ENCODE measurements at places on chromosomes 2 and 18.

DNA sequence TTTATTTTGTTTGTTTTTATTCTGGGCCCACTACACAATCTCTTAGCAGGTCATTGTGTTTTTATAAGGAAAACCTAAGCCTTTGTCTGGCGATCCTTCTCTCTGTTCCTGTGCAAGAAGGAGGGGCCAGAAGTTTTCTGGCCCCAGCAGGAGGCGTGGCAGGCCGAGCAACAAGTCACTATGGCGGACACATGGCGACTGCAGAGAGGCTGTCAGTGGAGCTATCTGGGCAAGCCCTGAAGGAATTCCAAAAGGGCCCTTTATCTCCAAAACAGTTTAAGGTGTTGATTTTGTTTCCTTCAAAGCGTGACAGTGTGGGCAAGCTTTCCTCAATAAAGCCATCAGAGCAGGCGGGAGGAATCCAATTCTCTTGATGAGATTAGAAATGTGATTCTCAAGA is 118.8 kb upstream of the CTAGE1 start:
- DNase-seq = no peak

DNA sequence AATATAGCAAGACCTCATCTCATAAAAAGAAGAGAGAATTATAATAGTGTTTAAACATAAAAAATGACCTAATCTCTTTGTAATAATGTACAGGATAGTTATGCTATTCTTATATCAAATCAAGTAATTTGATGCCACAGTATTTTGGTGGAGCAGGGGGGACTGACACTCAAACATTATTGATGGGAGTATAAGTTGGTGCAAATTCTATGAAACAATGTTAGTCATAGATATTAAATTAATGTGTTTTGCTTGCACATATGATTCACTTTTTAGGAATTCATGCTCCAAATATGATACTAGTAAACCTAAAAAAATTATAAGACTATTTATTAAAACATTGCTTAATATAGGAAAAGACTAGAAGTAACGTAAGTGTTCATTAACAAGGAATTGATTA is 256.1 kb upstream of the SYT4 start:
- no peak for DNase-seq

DNA sequence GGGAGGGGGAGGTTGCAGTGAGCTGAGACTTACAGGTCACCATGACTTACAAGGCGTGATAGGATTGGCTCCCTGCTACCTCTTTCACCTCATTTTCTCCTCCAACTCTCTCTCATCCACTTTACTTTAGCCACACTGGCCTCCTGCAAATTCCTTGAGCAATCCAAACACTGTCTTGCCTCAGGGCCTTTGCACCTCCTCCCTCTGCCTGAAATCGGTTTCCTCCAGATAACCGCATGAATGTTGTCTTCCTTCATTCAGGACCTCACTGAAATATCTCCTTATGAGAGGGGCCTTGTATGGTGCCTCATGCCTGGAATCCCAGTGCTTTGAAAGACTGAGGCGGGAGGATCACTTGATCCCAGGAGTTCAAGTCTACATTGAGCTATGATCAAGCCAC is 21.8 kb downstream of the WNT10A start:
- no peak for DNase-seq

DNA sequence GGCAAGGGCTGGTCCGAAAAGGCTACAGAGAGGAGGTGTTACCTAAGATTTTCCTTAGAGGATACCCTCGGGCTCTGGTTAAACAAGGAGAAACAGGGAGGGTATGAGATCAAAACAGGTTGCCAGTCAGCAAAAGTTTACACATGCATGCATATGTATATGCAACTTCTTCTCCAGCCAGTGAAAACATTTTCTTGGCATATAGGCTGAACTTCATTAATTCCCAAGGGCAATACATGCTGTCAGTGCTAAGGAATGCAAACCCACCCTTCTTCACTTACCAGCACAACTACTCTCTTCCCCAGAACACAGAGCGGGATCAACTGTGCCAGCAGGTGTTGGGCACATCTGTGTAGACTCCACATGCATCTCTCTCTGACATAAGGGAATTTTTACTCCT is 176.0 kb downstream of the GFPT1 start:
- no peak for DNase-seq

- no peak for DNase-seq
Measured at GRCh38 chr2:101829429-101829828, 131.9 kb downstream of the MAP4K4 start.

- no peak for DNase-seq
Measured at GRCh38 chr2:39922679-39923405, 143.8 kb upstream of the THUMPD2 start.

DNA sequence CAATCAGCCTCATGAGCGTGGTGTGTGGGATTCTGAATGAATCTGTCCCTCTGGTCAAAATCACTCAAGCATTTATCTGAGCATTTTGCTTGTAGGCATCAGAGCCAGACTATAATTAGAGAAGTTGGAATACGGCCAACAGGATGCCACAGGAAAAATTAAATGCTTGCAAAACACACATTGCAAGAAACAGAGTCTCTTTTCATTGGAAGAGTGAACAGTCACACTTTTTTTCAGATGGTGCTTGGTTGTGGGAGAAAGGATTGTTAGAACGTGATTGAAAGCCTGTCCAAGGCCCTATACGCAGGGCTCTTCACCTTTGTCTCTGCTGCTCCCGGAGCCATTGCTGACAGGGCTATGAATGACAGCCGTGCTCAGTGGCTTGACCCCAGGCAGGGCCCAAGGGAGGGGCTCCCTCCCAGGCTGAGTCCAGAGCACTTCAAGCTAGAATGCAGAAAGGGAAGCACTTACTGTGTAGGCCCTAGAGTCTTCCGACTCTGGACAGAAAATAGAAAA is 59.8 kb downstream of the SNTG2 start:
- DNase-seq = peak; percentile 7

- DNase-seq = no peak
Measured at GRCh38 chr2:222754324-222754930, 83.0 kb downstream of the MOGAT1 start.

DNA sequence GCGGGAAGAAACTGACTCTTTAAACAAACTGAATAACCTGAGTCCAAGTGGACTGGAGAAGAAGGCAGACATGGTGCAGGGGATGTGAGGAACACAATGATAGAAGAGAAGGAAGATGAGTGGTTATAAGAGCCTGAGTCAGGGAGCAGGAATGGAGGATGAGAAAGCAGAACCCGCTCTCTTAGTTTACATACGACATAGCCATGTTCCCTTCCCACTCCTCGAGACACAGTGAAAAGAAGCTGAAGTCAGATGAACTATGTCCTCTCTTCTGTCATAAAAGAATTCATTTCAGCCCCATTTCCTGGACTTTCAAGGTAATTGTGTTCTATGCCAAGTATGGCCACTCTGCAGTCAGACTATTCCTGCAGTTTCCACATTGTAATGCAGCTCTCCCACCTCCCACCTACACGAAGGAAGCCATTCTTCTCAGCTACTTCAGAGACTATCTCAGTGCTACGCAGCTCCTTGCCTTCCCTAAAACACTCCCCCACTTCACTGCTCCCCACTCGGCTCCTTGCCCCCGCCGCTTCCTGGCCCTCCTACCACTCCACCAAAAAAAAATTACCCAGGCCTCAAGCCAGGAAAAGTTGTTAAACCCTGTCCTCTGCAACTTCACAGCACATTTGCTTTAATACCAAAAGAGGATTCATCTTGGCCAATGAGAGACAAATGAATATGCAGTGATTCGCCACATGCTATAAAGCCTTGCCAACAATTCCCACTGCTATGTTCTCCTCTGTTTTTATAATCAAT is 323.4 kb upstream of the EPHA4 start:
- DNase-seq = no peak

DNA sequence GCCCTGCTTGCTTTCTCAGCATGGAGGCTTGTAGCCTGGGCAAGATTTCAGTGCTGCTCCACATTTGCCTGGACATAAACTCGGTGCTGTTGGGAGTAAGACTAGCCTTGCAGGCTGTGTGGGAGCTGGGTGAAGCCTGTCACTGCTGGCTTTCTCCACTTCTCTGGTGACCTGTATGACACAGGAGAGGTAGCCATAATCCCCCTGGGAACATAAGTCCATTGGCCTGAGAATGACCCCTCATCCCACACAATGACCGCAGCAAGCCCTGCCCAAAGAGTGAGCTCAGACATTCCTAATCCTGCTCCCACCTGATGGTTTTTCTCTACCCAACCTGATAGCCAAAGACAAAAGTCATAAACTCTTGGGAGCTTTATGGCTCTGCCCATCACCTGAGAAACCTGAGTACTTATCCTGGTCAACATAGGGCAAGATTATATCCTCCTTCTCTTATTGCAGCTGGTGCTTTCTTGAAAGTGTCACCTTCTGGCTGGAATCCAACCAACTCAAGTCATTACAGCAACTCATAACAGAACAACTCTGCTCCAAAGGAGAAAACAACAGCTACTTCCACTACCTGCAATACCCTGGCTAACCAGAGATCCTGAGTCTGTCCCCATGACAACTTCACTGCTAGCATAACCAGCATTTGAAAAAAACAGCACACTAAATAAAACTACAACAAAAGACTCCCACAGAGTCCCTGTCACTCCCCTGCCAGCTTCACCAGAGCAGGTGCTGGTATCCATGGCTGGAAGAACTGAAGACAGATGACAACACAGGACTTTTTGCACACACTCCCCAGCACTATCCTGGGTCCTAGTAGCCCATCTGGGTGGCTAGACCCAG is 834.4 kb upstream of the DDX18 start:
- DNase-seq = no peak

- DNase-seq = peak; percentile 96
Measured at GRCh38 chr2:17620280-17620679, 79.8 kb downstream of the VSNL1 start.

- DNase-seq = peak; percentile 86
Measured at GRCh38 chr18:57890266-57890665, 87.2 kb upstream of the ATP8B1 start.

DNA sequence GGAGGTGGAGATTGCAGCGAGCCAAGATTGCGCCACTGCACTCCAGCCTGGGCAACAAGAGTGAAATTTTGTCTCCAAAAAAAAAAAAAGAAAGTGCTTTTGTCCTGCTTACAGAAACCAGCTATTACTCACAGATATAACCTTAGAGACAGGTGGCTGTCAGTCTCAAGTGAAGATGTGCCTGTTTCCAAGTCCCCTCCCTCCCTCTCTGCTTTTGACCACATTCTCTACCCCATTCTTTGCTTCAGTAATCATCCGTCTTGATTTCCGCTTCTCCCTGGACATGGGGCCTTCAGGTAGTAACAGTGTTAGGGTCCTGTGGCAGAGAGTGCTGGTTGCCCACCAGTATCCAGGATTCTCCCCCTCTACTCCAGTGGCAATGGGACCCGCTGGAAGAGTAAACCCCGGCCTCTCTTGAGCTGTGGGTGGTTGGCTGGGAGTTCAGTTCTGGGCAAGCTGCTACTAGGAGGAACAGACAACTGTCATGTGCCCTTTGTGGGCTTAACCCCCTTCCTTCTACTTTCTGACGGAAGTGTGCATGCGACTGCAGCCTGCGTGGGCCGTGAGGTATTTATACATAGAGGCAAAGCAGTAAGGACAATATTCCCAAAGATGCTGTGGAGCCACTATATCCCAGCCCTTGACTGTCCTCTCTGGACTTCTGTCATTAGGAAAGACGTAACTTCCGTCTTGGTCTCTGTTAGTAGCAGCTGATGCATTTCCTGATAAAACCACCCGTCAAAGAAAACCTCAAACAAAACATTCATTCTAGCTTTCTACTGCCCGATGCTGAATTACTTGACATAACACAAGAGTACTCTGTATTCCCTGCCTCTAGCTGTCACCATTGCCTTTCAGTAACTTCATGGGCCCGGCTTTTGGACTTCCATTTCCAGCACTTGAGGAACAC is 17.8 kb downstream of the PDCL3 start:
- DNase-seq = no peak

DNA sequence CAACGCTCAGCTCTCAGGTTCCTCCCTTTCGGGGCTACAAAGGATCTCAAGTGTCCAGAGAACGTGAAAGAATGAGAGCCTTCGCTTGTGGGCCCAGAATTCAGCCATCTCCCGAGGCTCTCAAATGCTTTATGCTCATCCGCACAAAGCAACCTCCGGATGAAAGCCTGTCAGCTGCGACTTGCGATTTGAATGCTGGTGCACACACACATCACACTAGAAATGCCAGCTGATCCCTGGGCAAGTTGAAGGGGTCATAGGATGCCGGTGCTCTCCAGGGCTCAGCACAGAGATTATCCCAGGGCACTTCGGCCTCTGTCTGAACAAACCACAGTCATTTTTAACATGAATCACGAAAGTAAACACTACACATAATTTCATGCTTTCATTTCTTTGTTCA is 141.8 kb upstream of the MYT1L start:
- no peak for DNase-seq

Data from G401 (cell line).